ENCODE measurements at places on chromosomes 1 and 21.

DNA sequence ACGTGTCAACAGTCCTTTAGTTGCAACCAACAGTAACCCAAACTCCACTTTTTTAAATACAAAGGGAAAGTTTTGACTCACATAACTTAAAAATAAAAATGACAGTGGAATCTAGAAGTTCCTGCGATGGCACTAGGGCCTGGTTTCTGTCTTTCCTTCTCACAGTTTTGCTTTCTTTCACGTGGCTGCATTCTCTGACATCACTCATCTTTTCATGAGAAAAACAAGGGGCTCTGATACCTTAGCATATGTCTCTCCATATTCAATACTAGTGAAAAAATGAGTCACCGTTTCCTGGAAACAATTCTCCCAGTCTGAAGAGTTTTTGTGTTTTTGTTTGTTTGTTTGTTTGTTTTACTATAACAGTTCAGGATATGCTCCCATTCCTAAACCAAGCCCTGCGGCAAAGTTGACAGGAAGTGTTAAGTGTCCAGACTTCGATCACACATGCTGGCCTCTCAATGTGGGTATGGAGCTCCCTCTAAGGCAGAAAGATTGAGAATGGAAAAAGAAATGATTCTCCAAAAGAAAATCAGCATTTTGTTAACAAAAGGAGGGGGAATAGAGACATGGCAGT is 483.3 kb downstream of the TTLL7 start:
- DNase-seq, result no peak

DNA sequence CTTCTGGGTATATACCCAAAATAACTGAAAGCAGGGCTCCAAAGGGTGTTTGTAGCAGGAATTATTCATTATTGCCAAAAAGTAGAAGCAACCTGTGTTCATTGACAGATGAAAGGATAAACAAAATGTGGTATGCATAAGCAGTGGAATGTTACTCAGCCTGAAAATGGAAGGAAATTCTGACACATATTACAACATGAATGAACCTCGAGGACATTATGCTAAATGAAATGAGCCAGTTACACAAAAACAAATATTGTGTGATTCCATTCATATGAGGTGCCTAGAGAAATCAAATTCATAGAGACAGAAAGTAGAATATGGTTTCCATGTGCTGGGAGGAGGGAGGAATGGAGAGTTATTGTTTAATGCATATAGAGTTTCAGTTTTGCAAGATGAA is 86.3 kb upstream of the ARTN start:
- DNase-seq, result no peak

DNA sequence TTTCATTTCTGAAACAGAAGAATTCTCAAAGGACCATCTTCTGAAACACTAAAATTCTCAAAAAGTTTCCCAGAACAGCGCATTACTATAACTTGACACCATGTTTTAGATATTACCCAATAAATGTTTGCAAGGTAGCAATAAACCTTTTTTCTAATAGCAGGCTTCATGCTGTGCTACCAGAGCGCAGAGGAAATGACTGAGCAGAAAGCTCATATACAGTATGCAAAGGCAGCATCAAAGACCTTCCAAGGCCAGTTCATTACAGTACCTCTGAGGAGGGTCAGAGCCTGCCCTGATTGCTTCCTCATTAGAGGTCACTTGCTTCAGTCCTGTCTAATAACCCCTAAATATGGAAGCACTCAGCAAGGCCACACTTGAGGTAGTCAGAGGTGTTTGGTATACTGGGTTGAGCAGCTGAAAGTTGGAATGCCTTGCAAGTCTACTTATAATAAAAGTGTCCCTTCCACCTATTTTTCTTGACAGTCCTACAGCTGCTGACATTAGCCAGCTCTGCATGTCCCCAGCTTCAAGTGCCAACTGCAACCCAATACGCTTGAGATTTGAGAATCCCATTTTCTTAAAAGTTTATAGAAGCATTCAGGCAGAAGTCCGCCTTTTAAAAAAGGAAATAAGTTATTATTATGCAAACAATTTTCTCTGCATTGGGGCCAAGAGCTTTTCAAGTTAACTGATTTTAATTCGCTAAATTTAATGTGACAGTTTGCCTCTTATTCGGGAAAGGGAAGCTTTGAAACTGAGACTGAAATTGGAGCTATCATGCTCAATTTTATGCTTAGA is 207.2 kb downstream of the ZC3H11B start:
- DNase-seq, result no peak

DNA sequence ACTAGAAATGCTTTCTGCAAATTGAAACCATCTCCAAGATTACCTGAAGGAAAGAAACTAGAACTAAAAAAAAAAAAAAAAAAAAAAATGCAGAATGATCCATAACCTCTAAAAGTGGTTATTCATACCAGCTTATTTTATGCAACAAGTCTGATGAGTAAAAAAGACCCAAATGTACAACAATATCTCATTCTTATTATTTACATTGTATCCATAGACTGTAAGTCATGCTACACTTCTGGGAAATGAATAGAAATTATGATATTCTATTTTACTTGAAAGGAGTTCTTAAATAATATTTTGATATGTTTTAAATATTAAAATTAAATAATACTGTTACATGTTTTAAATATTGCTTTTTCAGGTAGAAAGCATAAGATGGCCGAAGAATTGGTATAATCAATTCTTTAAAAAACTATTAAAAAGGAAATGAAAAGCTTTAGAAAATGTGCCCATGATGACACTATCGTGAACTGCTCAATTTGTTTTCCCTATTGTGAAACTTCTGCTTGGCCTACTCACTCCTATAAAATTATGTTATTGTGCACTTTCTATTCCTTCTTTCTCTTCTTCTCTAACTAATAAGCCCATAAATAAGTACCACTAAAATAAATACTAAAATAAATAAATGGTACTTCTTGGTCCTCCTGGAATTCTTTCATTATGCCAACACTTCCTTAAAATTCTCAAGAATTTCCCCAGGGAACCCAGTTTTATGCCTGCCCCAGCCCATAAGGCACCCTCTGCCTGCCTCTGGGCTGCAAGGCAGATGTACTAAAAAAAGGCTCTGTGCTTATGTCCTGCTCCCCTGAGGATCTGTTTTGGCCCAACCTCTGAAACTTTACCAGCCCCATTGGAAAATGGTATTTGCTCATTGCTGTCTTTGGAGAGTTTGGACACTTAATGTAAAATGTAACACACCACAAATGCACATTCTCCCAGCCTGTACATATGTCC is 18.1 kb downstream of the SAMSN1 start:
- no peak for DNase-seq

DNA sequence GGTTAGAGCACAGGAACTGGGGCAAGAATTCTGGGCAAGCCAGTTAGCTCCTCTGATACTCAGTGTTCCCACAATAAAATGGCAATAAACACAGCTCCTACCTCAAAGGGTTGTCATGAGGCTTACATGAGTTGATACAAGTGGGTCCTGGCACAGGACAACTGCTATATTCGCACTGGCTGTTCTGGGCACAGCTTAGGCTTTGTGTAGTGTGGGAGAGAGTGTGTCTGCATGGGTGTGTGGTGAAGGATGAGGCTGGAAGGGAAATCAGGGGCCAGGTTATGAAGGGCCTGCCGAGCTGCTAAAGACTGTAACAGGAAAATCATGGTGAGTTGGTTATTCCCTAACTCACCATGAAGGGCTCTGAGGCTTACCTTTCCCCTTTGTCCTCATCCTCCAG is 18.7 kb downstream of the ETV3 start:
- no peak for DNase-seq

GRCh38 chr1:1259951-1260600 is 13.6 kb upstream of the C1QTNF12 start:
- no peak for DNase-seq

- DNase-seq, result no peak
These were observed 448.1 kb upstream of the B3GALT2 start for GRCh38 chr1:193634470-193634869.

DNA sequence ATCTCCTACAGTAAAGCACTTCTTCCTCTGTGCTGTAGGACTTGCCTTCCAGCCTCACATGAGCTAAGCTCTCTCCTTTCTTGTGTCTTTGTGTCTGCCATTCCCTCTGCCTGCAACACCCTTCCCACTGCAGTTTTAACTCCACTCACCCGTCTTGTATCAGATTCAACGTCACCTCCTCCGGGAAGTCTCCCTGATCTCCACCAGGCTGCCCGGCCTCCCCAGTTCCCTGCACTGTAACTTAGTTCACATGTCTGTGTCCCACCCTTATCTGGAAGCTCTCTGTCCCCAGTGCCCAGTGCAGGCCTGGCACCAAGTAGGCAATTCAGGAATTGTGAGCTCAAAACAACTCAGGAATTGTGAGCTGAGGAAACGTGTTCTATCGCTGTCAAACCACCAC is 96.4 kb downstream of the GLIS1 start:
- no peak for DNase-seq

GRCh38 chr1:175390081-175390481 is 197.5 kb upstream of the KIAA0040 start:
- DNase-seq, result no peak

DNA sequence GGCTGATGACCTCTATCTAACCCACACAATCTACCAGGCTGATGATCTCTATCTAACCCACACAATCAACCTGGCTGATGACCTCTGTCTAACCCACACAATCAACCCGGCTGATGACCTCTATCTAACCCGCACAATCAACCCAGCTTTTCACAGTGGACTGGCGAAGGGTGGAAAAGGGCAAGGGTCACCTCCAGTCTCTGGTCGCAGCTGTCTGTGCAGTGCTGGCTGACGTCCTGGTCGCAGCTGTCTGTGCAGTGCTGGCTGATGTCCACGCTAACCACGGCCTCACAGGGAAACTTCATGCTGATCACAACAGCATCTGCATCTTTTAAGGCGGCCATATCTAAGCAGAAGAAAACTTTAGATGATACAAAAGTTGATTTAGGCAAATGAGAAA is 12.2 kb upstream of the CCDC27 start:
- DNase-seq, result no peak
